ENCODE measurements at places on chromosomes 12 and 14. TPM values are rescaled to one million over a fixed set of nuclear protein-coding genes. Genes with fewer than 3 reads are reported as not detected.

- no peak for DNase-seq
These were observed 53.0 kb downstream of the PKP2 start for GRCh38 chr12:32843528-32844095.

GRCh38 chr12:65368055-65368454, 89.6 kb downstream of the MSRB3 start:
- DNase-seq, result no peak

- DNase-seq, result no peak
These were observed 85.3 kb downstream of the GRIN2B start for GRCh38 chr12:13896063-13896626.

DNA sequence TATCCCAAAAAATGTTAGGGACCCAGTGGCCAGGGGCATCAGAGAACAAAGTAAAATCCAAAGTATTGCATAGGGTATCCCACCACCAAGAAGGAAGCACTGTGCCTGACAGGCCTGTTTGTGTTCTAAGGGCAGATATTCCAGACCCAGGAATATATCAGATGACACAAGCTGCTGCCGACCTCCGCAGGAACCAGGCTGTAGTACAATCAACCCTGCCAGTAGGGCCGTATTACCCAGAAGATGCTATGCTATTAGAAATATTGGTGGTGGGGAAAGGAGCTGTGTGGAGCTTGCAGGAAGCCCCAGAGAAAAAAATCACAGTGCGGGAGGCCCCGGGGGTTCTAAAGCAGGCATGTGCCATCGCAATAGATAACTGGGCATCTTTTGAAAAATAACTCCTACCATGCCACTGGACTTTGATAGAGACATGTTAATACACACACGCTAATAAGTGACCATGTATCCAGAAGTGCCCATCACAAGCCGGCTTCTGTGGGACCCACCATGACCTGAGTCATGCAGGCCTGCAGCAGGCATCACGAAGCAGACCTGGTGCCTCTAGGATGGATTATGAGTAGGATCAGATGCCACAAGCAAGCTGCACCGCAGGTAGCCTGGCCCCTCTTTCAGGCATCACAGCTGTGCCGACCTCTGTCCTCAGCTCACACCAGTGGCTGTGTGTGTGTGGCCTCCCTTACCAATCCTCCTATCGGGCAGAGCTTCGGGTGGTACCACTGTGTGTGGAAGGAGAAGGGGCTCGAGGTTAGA, 242.7 kb downstream of the BCL11B start:
- no peak for DNase-seq

GRCh38 chr12:39586816-39587215, 32.8 kb downstream of the ABCD2 start:
- no peak for DNase-seq

DNA sequence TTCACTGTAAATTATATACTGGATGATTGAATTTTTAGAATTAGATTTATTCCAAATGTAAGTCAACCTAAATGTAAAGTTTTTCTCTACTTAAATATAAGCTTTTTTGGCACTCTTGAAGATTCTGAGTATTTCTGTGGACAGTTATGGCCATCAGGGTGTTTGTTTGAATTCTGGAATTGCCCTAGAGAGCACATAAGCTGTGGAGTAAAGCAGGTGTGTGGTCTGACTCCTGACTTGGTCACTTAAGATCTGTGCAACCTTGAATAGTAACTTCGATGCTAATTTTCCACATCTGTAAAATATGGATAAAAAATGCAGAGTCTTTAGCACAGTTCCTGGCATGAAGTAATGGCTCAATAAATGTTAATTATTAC, 64.4 kb downstream of the FUT8 start:
- DNase-seq, result no peak

- DNase-seq, result no peak
These were observed 15.1 kb downstream of the RNF41 start for GRCh38 chr12:56206452-56207166.

DNA sequence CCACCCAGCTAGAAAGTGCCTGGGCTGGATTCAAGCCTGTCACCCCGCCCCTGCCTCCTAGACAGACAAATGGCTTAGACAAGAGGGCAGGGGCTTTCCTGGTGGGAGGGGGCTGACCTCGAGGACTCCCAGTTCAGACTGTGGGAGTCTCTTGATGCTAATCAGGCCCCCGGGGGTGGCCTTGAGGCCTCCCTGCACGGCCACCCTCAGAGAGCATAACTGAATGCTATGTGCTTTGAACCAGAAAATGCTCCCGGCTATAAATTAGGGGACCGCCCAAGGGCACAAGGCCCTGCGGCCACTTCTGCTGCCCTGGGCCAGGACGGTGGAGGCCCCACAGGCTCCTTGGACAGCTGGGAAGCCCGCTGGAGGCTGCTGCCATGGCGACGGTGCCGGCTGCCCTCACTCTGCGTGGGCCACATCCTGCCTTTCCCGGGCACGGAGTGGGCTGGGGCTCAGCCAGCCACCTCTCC, 111.0 kb upstream of the NCOR2 start:
- DNase-seq, result no peak

DNA sequence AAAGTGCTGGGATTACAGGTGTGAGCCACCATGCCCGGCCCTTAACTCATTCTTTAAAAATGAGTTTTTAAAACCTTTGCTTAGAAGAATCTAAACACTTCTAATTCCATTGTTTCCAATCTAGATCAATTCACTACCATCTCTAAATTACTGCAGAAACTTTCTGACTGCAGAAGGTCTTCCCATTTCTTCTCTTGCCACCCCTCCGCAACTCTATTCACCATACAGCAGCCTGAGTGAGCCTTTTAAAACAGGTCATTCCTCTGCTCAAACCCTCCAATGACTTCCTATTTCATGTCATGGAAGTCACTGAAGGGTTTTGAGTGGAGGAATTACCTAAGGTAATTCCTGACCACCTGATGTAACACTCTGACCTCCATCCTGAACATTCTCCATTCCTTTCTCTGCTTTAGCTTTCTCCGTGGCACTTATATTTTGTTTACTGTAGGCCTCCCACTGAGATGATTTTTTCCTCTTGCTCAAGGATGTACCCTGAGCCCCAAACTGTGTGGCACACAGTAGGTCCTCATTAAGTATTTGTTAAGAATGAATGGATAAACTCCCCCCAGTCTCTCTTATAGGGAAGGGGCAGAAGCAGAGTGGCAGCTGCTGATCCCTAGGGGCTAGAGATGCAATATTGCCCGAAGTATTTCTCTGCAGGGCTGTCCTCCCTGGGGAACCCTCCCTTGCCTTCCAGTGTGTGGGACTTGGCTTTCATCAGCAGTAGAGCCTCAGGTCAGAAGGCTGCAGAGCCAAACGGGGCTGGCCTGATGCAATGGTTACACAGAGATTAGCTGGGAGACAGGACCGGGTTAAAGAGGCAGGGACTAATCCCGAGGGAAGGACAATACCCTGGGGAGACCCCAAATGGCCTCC, 1.2 kb downstream of the DDIT3 start:
- no peak for DNase-seq

DNA sequence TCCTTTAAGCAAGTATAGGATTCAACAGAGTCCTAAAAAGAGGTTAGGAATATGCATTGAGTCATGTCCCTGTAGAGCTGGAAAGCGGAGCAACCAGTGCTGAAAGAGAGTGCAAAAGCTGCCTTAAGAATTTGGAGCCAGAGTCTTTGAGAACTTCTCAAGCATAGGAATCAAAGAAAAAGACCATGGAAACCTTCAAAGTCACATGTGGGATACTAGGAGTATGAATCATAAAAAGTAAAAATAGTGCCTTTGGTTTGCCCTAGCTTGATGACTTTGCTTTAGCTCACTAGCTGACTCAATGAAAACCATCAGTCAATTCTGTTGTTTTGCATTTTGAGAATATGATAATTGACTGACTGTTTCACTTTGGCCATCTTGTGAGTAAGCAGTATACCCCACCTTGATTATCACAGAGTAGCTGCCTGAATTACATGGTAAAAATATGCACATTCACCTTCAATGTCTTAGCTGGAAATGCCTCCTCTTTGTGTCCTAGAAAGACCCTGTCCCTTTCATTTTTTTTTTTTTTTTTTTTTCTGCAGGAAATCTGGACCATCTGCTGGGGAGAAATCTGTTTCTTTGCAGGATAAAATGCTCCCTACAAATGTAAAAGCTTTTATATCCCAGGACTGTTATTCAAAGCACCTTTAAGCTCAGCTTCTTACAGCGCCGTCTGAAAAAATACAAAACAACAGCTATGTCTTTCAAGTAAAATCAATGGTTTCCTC, 248.6 kb upstream of the KRR1 start:
- DNase-seq, result no peak

GRCh38 chr12:104627990-104628830, 171.5 kb downstream of the CHST11 start:
- DNase-seq, result no peak

DNA sequence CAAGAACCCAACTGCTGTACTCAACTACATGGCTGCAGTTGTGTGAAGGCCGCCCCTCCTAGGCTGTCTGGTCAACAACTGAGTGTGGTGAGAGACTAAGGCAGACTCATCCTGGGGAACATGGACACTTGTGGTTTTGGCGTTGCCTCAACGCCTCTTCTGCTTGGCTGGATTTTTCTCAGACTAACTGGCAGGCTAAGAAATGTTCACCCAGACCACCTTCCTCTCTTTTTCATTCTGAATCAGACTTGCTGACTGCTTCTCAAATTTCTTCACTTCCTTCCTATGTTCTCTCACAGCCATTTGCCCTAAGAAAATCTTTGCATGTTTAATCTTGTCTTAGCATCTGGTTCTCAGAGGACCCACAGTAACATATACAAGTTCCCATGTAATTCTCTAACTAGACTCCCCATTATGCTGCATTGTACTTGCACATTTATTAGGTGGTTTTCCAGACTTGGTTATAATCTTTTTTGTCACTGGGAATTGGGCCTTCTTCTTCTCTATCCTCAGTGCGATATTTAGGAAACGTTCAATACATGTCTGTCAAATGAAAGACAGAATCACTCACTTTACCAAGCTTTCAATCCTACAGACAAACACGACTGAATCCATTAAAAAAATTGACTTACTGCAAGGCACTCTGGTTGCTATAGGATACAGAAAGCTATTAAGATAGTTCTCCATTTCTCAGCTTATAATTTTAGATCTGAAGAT, 327.6 kb downstream of the CCER1 start:
- no peak for DNase-seq

GRCh38 chr12:58916921-58917511, 3.3 kb downstream of the LRIG3 start:
- DNase-seq, result no peak

DNA sequence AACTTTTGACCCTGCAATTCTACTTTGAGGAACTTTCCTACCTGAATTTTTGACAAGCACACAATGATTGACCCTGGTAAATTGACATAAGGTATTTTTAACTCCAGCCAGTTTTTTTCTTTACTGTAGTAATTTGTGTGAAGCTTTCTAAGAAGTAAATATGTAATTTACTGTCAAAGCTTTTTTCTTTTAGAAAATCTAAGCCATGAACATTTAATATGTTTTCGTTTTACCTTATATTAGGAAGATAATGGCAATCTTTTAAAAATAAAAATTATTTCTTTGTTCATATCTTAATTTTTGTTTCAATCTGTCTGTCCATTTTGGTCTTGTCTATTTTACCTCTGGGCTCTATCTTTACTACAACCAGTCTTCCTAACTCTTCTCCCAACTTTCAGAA, 279.9 kb downstream of the FBXL14 start:
- DNase-seq, result no peak

- DNase-seq, result no peak
These were observed 6.0 kb downstream of the TMCC3 start for GRCh38 chr12:94644141-94644979.

- DNase-seq, result no peak
These were observed 115.0 kb downstream of the TPH2 start for GRCh38 chr12:72053604-72054003.

GRCh38 chr12:53207042-53207441, at the start of gene ITGB7:
ITGB7 (minus strand) TSS chr12:53207251; CDS start chr12:53200443, 6,808 bp downstream.
- DNase-seq, result no peak

- DNase-seq, result no peak
These were observed 191.6 kb upstream of the BMP4 start for GRCh38 chr14:54148251-54148650.

PRIMA1 gene
- 4.0 TPM for total RNA-seq

FOXM1 gene
- 92.2 TPM for total RNA-seq

LBHD2 gene
- not detected for total RNA-seq

CCDC196 gene
- not detected for total RNA-seq

SERPINA5 gene
- total RNA-seq, result 37.7 TPM

DLK1 gene
- total RNA-seq, result 5,491 TPM

EPYC gene
- total RNA-seq, result not detected

FAIM2 gene
- total RNA-seq, result not detected

All from progenitor cell of endocrine pancreas (in vitro differentiated cells).